ENCODE measurements at places on chromosomes 4 and X.

GRCh38 chr4:110248831-110249253, 50.4 kb upstream of the ELOVL6 start:
- DNase-seq = no peak

GRCh38 chr4:1449475-1449832, 43.2 kb upstream of the NKX1-1 start:
- no peak for DNase-seq

- DNase-seq = no peak
Measured at GRCh38 chrX:121298499-121298898, 251.1 kb downstream of the GLUD2 start.

DNA sequence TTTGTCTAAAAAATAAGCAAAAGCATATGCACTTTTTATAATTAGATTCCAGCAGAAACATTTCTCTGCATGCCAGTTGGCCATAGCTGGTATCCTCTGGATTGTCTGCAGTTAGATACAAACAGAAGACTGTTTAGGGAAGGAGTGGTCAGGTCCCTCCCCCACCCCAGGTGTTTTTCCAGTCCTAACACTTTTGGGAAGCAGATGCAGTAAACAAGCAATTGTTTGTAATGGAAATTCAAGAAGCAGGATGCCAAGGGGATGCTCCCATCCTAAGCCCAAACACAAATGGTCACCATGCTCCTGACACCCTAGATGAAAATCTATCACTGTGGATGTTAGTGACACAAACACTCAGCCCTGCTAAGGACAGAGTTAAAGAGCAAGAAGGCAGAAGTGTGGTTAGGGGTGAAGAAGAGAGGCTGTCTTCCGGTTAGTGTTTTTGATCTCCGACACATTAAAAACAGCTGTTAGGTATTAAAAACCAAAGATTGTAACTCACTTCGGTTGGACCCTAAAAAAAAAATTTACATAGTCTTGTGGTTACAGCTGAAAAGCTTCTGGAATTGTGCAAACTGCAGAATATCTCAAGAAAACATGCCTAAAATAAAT, 7.9 kb downstream of the LEF1 start:
- DNase-seq = no peak

DNA sequence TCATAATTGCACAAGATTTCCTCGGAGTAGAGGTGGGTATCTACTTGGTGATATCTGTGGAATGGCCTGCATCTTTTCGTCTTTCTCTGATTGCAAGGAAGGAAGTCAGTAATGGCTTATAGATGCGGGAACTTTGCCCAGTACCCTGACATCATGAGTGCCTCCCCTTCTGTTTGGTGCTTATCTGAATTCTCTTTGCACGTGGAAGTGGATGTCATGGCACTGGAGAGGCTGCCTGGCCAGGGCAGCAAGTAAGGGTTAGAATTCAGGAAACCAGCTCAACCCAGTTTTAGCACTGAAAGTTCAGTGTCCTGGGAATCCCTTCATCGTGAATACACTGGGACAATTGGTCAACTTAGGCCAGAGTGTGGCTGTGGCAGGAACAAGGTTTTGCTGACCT, 83.5 kb upstream of the RAPGEF2 start:
- DNase-seq = no peak

GRCh38 chr4:52266537-52267137, 215.5 kb downstream of the SPATA18 start:
- DNase-seq = no peak

DNA sequence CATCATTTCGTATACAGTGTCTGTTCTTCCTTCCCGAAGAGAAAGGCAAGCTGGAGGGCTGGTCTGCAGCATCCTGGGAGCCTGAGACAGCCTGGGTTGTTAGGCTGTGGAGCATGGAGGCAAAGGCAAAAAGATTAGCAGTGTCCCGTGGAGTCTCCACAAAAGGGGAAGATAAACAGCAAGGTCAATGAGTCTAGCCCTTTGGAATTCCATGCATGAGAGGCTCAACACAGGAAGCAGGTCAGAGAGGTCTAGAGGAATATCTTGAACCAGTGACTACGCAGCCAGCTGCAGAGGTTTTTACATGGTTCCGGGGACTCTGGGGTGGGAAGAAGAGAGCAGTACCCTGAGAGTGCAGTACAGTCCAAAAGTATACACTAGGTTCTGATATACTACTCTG, 12.2 kb upstream of the MCF2 start:
- DNase-seq = no peak

- DNase-seq = no peak
Measured at GRCh38 chr4:57633212-57633859, 523.2 kb upstream of the IGFBP7 start.

GRCh38 chr4:6281436-6282313, 12.0 kb downstream of the WFS1 start:
- DNase-seq = no peak

GRCh38 chr4:114941503-114941902, 171.9 kb downstream of the NDST4 start:
- no peak for DNase-seq

GRCh38 chr4:140277576-140277975, 95.9 kb upstream of the SCOC start:
- no peak for DNase-seq

GRCh38 chrX:65758505-65758904, 91.1 kb downstream of the MSN start:
- DNase-seq = no peak

DNA sequence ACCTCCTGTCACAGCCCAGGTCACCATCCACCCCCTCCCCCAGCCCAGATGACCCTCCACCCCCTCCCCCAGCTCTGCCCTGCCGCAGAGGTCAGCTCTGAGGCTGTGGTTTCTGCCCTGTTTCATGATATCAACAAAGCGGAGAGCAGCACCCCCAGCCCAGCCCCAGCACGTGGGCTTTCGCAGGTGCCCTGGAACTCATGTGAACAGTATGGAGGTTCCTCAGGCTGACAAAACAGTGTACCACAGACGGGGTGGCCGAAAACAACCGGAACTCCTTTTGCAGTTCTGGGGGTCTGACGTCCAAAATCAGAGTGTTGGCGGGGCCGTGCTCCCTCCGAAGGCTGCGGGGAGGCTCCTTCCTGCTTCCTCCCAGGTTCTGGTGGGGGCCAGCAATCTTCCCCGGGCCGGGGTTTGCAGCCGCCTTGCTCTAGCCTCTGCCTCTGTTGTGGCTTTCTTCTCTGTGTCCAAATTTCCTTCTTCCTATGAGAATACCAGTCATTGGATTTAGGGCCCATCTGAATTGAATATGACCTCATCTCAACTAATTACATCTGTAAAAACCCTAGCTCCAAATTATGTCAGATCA, 7.9 kb upstream of the PSAPL1 start:
- no peak for DNase-seq

DNA sequence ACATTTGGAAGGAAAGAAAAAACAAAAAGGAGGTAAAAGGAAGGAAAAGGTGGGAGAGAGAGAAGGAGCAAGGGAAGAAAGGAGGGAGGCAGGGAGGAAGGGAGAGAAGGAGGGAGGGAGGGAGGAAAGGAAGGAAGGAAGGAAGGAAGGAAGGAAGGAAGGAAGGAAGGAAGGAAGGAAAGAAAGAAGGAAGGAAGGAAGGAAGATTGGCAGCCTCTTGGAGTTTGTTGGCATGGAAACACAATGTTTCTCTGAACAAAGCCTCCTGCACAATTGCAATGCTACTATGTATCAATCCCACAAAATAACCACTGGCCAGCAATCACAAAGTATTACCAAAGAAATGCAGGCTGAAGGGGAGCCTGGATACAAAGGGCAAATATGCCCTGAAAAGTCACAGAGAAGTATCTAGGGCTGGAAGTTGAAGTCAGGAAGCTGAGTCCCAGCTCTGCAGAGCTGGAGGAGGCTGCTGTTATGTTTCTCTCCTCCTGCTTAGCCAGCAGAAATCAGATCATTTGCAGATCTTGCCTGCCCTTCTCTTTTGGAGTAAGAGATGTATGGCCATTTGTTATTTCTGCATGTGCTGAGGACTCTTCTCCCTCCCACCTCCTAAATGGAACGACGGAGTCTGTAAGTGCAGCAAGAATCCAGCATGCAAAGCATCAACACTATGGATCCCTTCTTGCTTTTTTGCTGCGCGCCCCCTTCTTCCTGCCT, 195.9 kb upstream of the LDB2 start:
- DNase-seq = no peak

DNA sequence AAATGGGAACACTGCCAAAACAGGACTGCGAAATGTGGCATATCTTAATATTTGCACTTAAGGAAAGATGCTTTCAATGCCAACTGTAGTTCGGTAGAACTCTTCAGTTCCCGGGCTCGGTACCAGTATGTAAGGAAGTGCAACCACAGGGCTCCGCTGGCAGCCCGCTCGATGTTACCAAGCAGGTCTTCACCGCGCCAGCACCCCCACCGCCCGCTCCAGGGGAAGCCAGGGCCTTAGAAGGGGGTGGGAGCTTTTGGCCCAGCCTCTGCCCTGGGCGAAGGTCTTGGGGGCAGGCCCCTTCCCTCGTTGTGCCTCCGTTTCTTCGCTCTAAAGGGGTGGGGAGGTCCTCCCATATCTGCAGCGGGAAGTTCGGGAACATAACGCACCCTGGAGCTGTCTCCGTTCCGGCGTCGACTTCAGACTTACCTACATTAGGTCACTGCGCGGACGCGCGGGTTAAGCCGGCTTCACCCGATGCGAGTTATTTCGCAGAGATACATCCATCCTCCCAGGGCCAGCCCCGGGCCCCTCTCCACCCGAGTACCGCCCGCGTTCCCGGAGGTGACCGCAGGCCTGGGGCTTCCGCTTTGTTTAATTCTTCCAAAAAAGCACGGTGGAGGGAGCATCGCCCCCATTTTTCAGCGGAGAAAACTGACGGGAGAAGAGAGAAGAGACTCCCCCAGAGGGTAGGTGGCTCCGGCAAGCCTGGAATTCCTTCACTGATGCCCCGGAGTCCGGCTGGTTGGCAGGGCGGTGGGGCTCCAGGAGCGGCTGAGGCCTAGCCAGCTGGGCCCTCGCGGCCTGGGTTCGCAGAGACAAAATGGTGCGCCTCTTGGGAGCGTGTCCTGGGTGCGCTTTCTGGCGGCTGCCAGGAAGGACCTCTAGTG, 1.0 kb upstream of the HMX1 start:
- no peak for DNase-seq

- DNase-seq = no peak
Measured at GRCh38 chrX:111020283-111020682, 75.7 kb upstream of the PAK3 start.

DNA sequence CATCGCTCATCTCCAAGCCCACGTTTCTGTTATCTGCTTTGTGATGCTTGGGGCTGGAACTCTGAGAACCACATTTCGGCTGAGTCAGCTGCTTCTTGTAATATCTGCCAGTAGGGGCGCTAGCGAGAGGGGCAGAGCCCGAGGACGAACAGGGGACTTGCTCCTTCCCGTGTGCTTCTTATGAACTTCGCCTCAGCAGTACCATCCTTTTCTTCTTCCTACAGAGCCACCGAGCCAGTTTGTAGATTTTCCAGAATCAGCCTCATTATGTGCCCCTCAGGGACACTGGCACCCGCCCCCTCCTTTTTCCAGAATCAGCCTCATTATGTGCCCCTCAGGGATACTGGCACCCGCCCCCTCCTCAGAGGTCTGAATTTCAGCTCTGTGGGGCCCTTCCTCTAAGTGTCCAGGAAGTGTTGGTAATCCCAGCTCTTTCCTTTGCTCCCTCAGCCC, 441.7 kb upstream of the RASGEF1B start:
- DNase-seq = peak; percentile 20

- no peak for DNase-seq
Measured at GRCh38 chr4:161799710-161800109, 364.1 kb downstream of the FSTL5 start.

- DNase-seq = no peak
Measured at GRCh38 chr4:122090989-122091388, 61.1 kb upstream of the BLTP1 start.

DNA sequence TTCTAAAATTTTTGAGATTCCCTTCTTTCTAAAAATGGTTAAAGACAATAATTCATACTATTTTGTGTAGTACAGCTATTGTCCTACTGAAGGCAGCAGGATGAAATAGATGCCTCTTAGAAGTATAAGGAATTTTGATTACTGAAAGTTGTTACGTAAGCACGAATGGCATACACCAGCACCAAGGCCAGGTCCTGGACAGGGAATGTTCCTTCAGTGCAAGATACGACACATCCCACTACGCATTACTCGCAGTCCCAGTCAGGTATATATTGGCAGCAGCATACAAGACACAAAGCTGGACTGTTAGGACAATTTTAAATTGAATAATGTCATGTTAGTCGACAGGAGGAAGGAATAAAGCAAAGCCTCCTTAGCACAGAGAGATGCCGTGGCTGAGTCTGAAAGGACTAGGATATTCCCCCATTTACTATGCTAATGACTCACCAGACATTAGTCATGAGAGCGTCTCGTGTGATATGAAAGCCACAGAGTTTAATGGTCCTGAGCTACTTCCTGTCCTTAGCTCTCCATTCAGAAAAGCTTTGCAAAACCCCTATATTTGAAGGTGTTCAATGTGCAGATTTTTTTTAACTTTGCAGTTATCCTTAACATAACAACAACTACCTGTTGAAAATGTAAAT, 504.3 kb downstream of the FAM133A start:
- DNase-seq = no peak

DNA sequence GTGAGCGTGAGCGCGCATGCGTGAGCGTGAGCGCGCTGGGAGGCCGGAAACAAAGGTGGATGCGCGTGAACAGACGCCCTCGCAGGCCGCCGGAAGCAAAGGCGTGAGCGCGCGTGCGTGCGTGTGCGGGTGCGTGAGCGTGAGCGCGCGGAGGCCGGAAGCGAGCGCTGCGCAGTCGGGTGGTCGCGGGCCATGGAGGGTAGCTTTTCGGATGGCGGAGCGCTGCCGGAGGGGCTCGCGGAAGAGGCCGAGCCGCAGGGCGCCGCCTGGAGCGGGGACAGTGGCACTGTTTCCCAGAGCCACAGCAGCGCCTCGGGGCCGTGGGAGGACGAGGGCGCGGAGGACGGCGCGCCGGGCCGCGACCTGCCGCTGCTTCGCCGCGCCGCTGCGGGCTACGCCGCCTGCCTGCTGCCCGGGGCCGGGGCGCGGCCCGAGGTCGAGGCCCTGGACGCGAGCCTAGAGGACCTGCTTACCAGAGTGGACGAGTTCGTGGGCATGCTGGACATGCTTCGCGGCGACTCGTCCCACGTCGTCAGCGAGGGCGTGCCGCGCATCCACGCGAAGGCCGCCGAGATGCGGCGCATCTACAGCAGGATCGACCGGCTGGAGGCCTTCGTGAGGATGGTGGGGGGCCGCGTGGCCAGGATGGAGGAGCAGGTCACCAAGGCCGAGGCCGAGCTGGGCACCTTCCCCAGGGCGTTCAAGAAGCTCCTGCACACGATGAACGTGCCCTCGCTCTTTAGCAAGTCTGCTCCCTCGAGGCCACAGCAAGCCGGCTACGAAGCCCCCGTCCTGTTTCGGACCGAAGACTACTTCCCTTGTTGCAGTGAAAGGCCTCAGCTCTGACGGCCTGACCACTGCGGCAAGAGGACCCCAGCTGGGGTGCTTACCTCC, at the start of gene BLOC1S4:
Gene BLOC1S4, plus strand, starts transcription at position 157 of the 894 bp plus-strand sequence. Its CDS starts 36 bp downstream, at position 193.
- DNase-seq = peak; percentile 76

GRCh38 chr4:152327606-152328453, 208.1 kb downstream of the FBXW7 start:
- DNase-seq = no peak

GRCh38 chr4:87499403-87500091, 29.6 kb downstream of the SPARCL1 start:
- no peak for DNase-seq

GRCh38 chr4:165720411-165721082, 152.5 kb upstream of the TLL1 start:
- DNase-seq = no peak
